ENCODE measurements at places on chromosomes 7 and 10.

- no peak for DNase-seq
Observed at GRCh38 chr10:49560526-49560925, 21.6 kb upstream of the ERCC6 start.

GRCh38 chr10:132229834-132230556 is 43.2 kb downstream of the DPYSL4 start:
- DNase-seq = peak; percentile 61

DNA sequence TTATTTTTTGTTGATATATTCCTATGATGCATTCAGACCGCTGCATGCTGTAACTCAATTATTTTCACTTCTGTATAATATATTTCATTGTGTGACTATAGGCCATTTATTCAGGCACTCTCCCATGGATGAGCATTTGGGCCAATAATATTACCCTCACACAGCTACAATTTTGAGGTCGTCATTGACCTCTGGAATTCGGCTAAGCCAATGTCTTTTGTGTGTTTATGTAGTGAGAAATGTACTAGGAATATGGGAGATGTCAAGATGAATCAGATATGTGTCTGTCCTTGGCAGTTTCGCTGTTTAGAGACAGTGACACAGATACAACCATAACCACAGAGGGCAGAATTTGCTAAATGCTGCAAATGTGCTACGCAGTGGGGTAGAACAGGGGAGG is 474.2 kb downstream of the ADRA2A start:
- DNase-seq = no peak

GRCh38 chr7:152709287-152710152 is 33.6 kb upstream of the XRCC2 start:
- DNase-seq = no peak

DNA sequence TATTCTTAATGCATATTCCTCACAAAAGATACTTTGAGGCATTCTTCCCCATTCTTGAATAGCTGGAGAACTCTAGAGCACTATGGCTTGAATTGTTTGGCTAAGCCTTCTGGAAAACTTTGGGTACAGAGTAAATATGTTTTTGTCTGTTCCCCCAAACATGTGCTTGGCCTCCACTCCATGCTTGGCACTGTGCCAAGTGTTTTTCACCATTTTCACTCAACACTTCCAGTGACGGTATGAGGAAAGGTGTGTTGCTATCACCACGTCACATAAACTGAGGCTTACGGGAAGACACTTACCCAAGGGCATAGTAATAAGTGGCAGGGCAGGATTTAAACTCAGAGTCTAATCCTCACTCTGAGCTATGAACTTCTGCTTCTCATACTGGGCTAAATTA is 318.2 kb downstream of the WDR11 start:
- DNase-seq = no peak

DNA sequence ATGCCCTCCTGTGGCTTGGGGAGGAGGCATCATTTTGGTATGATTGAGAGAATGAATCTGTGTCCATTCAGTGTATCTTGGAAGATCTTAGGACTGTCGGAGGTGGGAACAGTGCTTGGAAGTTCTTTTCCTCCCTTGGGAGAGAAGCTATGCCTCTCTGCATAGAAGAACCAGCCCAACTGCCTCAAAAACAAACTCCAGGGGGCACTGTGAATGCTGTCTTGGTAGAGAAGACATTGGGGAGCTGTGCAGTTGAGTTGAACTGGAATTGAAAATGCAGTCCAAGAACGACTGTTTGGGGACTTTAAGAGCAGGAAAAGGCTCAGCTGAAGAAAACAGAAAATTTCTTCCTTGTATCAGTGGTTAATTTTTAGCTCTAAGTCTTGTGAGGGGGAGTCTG is 4.9 kb upstream of the GJD4 start:
- DNase-seq = no peak

DNA sequence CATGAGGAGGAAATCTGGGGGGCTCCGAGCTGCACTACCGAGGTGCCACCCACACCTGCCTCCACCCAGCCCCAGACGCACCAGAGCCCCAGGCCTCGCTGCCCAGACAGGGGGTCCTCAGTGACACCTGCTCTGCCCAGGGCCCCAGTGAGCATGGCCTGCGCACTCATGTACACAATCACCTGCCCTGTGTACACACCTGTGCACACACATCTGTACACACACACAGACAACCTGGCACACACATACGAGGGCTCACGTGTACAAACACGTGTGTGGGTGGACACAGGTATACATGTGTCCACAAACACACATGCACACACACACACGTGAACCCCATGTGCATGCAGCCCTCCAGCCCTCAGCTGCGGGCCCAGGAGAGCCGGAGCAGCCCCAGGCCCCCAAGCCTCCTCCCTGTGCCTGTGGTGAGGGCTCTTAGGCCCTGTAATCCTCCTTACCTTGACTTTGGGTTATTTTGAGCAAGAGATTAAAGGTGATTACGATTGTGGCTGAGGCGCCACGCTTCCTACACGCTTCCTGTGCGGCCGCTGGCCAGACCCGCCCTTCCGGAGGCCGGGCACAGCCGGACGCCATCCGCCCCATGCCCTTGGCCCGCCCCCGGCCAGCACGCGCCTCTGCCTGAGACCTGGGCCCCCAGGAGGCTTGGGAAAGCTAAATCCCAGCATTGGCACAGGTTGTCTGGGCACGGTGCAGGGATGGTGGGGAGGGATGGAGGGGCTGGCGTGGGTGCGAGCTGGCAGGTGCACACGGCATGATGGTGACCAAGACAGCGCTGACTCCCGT is 71.9 kb downstream of the ELFN1 start:
- DNase-seq = peak; percentile 29

DNA sequence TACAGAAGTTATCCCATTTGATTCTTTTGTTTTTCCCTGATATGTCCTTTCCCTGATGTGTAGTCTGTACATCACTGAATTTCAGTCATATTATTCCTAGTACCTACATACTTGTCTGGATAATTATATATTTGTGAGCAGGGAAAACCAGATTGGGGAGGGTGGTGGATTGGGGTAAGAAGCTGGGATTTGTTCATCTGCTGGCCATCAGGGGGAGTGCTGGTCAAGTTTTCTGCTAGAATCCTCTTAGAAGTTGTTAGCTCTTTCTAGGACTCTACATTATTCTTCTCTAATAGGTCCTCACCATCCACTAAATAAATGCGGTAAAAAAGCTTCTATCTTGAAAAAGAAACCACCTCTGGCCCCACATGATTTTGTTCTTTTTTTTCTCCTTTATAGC is 232.7 kb upstream of the TAC1 start:
- DNase-seq = peak; percentile 2

- peak; percentile 76 for DNase-seq
Observed at GRCh38 chr7:76020031-76020714, 25.8 kb upstream of the TMEM120A start.

DNA sequence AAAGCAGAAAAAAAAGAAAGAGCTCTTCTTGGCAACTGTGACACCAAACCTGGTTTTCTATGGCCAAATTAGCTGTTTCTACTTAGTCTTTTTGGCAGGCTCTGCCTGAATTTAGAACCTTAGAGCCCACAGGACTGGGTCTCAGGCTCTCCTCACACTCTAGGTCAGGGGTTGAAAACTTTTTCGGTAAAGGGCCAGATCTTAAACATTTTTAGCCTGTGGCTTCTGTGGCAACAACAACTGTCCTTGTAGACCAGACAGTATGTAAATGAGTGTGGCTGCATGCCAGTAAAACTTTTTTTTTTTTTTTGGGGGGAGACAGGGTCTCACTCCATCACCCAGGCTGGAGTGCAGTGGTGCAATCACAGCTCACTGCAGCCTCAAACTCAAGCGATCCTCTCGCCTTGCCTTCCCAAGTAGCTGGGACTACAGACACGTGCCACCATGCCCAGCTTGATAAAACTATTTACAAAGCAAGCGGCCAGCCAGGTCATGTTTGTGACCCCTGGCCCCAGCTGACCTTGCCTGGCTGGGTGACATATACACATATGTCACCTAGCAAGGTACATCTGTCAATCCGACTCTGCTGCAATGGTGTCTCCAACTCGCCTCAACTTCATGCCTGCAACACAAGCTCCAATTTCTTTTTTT is 17.4 kb downstream of the KPNA7 start:
- no peak for DNase-seq

GRCh38 chr10:43905512-43906236 is 257.0 kb upstream of the ZNF32 start:
- no peak for DNase-seq

DNA sequence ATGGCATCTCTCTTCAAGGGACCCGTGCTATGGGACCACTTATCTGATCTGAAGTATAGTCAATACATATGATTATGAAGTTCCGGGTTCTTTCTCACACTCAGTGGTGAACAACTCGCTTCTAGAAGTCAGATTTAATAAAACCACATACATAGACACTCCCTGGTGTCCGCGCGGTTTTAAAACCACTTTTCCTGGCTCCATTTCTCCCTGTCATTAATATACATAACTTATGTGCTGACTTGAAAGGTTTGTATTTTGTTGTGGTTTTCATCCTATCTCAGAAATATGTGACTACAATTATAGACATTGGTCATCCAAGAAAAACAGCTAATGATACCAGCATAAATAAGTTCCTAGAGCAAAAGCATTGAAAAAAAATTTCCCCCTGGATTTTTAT is 34.0 kb downstream of the SVIL start:
- DNase-seq = no peak

DNA sequence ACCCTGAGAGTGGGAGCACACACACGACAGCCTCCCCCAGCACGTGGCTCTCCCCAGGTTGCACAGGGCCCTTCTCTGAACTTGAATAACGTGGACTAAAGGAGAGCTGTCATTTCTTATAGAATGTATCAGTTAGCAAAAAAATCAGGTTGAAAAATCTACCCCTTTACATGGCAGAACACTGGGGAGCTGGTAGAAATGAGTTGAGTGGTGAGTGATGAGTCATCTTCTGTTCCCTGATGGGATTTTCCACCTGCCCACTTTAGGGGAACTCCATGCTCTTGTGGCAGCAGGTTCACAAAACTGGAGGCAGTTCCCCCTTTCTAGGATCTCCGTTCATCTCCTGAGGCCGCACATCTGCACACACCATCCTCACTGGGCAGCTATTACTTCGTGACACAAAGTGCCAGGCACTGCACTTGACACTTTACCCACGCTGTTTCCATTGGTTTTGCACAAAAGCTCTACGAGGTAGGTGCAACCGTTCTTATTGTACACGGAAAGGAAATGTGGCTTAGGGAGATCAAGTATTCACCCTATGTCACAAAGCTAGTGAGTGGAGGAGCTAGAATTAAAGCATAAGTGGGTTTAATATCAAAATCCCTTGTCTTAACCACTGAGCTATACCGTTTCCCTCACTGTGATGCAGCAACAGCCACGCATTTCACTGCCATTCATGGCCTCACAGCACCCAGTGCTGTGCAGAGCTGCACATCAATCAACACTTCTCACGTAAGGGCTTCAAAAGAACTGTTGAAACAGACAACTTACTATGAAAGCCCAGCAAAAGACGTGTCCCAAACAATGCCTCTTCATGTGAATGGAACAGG is 80.2 kb downstream of the RNF216 start:
- peak; percentile 86 for DNase-seq

GRCh38 chr10:34486008-34486407 is 329.1 kb downstream of the PARD3 start:
- DNase-seq = no peak

GRCh38 chr10:86671985-86672710 is 3.8 kb downstream of the LDB3 start:
- DNase-seq = no peak

DNA sequence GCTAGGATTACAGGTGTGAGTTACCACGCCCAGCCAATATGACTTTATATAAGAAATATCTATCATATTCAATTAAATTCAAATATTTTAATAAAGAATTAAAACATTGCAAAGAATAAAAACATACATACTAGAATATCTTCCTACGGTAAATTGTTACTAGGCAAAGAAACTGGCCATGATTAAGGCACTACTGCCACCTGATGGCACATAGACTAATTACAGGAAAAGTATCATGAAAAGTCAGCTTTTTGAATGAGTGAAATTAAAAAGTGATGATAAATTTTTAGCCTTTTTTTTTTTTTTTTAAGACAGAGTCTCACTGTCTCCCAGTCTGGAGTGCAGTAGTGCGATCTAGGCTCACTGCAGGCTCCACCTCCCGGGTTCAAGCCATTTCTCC is 30.9 kb downstream of the MRPS33 start:
- peak; percentile 27 for DNase-seq

GRCh38 chr10:13890233-13891127 is 303.7 kb downstream of the PRPF18 start:
- no peak for DNase-seq

- DNase-seq = peak; percentile 44
Observed at GRCh38 chr10:22475651-22476600, 130.6 kb downstream of the SPAG6 start.

- DNase-seq = no peak
Observed at GRCh38 chr7:31087351-31087750, 35.2 kb downstream of the ADCYAP1R1 start.

DNA sequence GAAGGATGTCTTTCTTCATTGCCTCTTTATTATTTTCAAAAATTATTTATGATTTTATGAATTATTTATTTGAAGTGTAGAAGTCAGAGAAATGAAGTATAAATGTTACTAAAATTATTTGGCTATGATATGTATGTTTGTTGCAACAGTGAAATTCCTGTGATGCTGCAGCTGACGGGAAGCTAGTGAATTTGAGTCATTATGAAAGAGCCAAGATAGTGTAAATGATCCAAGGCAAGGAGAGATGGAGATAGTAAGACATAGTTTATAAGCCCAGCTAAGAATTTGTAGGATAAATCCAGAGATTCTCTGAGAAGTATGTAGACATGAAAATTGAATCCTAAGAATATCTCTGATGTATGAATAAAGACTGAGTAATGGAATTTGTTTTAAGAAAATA is 30.8 kb downstream of the CASD1 start:
- DNase-seq = no peak

GRCh38 chr10:98832196-98832595 is 385.5 kb upstream of the HPS1 start:
- DNase-seq = no peak

DNA sequence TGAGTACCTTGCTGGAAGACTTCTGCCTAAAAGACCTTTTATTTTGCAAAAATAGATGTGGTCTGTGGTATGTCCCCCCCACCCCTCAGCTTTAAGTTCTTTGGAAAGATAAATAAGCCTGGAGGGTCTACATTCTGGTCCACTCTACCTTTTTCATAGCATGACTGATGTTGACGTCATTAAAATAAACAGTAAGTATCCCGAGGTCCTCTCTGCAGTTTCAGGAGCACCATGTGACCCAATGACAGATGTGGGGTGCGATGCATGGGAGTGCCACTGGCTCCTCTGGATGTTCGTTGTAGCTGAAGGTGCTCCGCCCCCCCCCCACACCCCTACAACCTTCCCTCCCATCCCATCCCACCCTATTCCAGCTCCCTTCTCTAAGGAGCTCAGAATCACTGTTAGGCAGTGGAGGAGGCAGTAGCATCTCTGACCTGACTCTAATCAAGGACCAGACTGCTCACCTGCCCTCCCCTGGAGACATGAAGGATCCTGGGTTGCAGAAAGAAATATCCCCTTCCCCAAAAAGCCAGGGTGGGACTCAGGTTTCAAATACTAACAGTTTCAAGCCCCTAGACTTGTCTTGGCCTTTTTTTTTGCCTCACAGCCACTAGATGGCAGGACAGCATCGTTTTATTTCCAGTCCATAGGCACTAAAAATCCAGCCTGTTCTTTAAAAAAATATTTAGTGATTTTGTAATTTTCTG is 25.1 kb downstream of the CASP7 start:
- DNase-seq = peak; percentile 27

GRCh38 chr10:5565671-5566581 is 41.2 kb downstream of the CALML3 start:
- DNase-seq = no peak

- no peak for DNase-seq
Observed at GRCh38 chr10:121468726-121469125, 129.5 kb downstream of the FGFR2 start.

Data from activated CD4-positive, alpha-beta T cell treated with anti-CD3 and anti-CD28 coated beads, Interleukin-2, Interleukin-6, amounts not matched to agents 100 ng/mL and 50 ng/mL, durations not matched to agents 16 hours and 8 hours (primary cell).